ENCODE measurements at places on chromosomes 11 and 22.

- no peak for DNase-seq
Measured at GRCh38 chr11:121406291-121406690, 45.8 kb upstream of the SORL1 start.

GRCh38 chr11:111520560-111520959 is 6.0 kb downstream of the HOATZ start:
- DNase-seq = no peak

DNA sequence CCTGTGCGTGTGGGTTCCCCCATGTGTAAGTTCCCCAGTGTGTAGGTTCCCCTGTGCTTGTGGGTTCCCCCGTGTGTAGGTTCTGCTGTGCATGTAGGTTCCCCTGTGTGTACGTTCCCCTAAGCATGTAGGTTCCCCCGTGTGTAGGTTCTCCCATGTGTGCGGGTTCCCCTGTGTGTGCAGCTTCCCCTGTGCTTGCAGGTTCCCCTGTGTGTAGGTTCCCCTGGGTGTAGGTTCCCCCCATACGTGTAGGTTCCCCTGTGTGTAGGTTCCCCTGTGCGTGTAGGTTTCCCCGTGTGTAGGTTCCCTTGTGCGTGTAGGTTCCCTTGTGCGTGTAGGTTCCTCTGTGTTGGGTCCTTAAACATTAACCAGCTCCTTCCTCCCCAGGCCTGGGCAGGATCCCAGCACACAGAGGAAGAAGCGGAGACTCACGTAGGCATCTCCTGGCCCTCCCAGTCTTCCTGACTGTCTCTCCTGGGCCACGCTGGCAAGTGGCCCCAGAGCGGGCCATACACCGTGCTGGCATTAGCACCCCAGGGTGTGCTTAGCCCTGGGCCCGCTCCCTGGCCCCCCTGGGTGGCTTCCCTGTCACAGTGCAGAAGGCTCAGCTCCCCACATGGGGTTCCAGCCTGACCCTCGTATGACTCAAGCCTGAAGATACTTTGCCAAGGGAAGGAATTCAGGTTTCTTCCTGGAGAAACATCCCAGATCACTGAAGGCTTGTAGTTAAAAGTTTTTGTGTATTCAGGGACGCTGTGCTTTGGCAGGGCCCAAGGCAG is 2.8 kb upstream of the GRAMD4 start:
- no peak for DNase-seq

GRCh38 chr22:49660794-49661781 is 166.6 kb downstream of the BRD1 start:
- DNase-seq = no peak

DNA sequence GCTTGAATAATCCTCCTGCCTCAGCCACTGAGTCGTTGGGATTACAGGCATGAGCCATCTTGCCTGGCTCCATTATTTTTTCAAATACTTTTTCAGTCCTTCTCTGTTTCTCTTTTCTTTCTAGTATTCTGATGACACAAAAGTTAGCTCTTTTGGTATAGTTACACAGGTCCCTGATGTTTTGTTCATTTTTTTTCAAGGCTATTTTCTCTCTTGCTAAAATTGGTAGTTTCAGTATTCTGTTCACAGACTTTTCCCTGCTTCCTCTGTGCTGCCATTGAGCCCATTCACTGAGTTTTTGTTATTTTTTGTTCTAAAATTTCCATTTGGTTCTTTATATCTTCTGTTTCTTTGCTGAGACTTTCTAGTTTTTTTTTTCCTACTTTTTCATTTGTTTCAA is 166.5 kb downstream of the UVRAG start:
- no peak for DNase-seq

- DNase-seq = no peak
Measured at GRCh38 chr11:8724682-8725081, 42.1 kb downstream of the RPL27A start.

DNA sequence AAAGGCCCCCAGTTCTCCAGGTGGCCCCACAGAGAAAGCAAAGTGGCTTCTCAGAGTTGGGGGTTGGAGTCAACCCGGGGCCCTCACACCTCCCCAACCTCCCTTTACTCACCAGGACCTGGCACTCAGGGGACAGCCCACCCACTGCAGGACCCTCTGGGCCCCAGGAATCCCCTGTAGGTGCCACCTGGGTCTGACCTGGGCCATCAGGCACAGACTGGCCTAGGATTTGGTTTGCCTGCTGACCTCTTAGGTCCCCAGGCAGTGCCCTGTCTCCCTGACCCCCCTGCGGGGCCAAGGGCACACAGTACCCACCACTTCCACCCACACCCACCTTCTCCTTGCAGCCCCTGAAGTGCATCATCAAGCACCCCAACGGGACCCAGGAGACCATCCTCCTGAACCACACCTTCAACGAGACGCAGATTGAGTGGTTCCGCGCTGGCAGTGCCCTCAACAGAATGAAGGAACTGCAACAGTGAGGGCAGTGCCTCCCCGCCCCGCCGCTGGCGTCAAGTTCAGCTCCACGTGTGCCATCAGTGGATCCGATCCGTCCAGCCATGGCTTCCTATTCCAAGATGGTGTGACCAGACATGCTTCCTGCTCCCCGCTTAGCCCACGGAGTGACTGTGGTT is 16.0 kb downstream of the POLR3H start:
- no peak for DNase-seq

DNA sequence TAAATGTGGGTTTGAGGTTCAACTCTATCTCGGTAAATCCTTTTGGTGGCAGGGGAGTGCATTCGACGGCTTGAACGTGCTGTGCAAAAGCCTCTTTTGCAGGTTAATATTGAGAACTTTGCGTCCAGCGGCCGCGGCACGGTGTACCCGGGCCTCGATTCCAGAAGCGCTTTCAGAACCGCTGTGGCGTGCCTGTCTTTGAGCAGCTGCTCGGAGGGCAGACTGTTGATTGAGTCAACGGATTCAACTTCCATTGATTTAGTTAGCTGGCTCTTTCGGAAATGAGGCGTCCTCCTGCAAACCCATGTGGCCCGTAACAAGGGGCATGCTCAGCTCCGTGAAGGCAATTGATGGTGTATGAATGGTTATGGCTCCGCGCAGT is 1247.8 kb downstream of the BRD1 start:
- DNase-seq = no peak

GRCh38 chr11:130141561-130142341 is 17.8 kb upstream of the ST14 start:
- no peak for DNase-seq

- DNase-seq = no peak
Measured at GRCh38 chr11:91819195-91819594, 405.4 kb upstream of the FAT3 start.

- DNase-seq = no peak
Measured at GRCh38 chr11:92329646-92330045, 105.0 kb downstream of the FAT3 start.

DNA sequence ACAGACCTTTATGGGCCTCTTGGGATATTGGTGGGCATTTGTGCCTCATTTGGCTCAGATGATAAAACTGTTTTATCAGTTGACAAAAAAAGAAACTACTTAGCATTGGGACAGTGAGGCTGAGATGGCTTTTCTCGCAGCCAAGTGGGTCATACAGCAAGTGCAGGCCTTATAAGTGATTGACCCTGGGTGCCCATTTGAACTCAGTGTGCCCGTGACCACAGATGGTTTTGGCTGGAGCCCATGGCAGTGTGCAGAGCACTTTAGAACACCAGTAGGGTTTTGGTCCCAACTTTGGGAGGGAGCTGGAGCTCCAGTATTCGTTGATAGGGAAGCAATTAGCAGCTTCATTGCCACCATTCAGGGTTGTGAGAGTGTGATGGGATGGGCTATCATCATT is 404.5 kb upstream of the LARGE1 start:
- no peak for DNase-seq
